ENCODE measurements at places on chromosomes 2 and 18.

DNA sequence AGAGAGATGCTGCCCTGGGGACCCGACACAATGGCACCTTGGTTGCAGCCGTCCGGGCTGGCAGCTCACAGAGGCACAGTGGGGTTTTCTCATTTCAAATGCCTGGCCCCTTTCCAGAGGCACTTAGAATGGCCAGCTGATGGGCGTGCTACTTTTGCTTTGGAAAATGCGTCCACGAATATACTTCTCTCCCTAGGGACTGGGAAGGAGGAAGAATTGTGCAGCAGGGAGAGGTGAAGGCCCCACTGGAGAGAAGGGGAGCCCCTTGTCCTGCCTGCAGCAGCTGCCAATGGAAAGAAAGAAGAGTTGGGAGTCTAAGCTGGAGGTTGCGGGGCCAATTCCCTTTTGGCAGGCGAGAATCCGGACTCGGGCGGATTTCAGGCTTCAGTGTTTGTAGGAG is 1.1 kb upstream of the MAL start:
- no peak for DNase-seq

GRCh38 chr2:74735564-74735963 is 81.5 kb downstream of the SEMA4F start:
- DNase-seq: no peak

DNA sequence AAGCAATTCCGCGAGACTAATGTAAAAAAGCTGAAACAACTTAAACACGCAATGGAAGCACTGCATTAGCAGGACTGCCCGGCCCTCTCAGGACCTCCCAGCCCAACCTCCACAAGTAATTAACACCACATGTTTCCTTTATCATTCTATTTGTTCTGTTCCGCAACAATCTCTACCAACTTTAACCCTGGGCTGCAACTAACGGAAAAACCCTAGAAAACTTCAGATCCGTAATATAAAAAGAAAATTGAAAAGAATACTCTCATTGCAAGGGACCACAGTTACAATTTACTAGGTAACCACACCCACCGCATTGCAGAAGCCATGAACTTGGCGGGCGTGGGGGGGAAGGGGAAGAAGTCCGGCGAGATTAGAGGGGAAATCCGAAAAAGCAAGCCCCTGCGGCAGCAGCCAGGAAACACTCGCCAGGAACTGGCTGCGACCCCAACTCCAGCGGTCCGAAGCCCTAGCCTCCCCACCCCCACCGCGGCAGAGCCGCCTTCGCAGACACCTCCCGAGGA is 1.2 kb downstream of the EPB41L3 start:
- DNase-seq: no peak

DNA sequence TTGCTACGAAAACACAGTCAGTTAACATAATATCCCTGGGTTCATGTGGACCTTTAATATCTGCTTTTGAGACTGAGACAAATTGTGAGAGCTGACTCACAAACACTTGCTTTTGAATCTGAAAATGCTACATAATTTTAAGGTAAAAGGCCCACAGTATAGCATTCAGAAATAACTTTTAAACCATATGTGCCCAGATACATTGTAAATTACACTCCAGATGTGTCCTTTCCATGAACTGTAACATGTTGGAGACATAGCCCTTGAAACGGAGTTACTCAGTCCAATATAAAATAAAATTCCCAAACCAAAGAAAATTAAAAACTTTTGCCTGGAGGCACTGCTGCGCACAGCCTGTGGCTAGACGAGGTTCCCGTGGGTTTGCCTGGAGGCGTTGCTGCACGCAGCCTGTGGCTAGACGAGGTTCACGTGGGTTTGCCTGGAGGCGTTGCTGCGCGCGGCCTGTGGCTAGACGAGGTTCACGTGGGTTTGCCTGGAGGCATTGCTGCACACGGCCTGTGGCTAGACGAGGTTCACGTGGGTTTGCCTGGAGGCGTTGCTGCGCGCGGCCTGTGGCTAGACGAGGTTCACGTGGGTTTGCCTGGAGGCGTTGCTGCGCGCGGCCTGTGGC is 131.9 kb upstream of the ALKAL2 start:
- no peak for DNase-seq

- peak; percentile 22 for DNase-seq
Measured at GRCh38 chr2:159091976-159092375, 123.5 kb downstream of the TANC1 start.

DNA sequence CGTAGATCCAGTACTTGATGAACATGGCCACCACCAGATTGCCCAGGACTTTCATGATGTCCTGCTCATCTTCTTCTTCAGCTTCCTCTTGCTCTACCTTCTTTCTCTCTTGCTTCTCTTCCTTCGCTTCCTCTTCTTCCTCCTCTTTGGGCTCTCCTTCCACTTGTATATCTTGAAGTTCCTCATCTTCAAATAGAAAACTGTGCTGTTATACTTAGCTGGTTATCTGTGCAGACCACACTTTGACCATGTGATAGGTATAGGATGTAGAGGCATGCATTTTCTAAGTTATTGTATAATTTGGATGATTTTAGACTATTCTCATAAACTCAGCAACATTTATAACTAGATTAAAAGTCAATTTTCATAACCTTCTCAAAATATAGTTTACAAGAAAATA is 263.4 kb downstream of the NAPG start:
- DNase-seq: no peak

- DNase-seq: no peak
Measured at GRCh38 chr2:61816480-61817355, 37.1 kb downstream of the FAM161A start.

- peak; percentile 66 for DNase-seq
Measured at GRCh38 chr2:73285159-73285739, 971 bp upstream of the FBXO41 start.

DNA sequence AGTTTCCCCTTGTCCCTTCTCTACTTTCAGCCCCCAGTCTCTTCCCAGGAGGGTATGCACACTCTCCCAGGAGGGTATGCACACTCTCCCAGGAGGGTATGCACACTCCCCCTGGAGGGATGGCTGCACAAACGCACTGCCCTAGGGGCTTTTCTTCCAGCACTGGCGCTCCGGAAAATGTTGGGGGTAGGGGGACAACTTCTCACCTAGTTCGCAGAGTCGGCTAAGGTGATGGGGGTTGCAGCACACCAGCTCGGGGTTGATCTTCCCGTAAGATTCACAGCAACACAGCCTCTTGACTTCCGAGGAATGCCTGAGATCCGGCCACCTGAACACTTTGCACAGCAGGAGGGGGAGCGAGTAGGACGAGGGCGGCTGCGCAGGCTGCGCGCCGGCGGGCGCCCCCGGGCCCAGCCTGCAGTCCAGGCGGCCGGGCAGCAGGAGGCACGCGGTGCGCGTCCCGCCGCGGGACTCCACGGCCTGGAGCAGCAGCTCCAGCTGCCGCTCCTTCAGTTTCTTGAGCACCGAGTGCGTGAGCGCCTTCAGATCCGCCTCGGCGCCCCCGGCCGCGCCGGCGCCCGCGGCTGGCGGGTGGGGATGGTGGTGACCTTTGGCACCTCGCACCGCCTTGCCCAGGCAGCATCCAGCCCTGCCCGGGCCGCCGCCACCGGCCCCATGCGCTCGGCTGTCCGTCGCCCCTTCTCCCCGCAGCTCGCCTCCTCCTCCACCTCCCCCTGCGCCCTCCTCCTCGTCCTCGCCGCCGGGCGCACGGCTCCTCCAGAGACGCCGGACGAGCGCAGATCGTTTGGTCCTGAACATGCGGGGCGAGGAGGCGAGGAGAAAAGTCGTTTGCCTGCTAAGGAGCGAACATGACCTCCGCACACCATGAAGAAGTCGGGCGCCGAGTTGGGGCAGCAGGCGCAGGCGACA is 894 bp downstream of the SMAD7 start:
- DNase-seq: peak; percentile 40

GRCh38 chr2:152254976-152255375 is 79.4 kb upstream of the STAM2 start:
- DNase-seq: no peak

DNA sequence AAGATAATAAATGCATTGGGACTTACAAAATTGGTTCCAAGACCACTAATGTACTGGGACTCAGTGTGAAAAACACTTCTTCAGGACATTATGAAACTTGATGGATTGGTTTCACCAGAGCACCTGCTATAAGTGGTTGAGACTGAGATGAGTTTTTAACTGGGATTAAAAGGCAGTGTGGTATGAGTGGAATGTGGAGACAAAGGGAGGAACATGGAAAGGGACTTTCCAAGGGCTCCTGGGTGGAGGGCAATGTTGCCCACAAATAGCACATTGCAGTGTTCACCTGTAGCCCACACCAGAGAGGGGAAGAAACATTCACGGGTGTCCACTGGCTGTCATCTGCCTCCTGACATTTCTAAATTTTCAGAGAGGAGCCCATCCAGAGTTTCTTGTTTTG is 253.3 kb upstream of the TANK start:
- DNase-seq: no peak

GRCh38 chr18:23196119-23197007 is 61.1 kb downstream of the CABLES1 start:
- DNase-seq: no peak

- peak; percentile 56 for DNase-seq
Measured at GRCh38 chr2:105795575-105795934, 50.8 kb downstream of the NCK2 start.

DNA sequence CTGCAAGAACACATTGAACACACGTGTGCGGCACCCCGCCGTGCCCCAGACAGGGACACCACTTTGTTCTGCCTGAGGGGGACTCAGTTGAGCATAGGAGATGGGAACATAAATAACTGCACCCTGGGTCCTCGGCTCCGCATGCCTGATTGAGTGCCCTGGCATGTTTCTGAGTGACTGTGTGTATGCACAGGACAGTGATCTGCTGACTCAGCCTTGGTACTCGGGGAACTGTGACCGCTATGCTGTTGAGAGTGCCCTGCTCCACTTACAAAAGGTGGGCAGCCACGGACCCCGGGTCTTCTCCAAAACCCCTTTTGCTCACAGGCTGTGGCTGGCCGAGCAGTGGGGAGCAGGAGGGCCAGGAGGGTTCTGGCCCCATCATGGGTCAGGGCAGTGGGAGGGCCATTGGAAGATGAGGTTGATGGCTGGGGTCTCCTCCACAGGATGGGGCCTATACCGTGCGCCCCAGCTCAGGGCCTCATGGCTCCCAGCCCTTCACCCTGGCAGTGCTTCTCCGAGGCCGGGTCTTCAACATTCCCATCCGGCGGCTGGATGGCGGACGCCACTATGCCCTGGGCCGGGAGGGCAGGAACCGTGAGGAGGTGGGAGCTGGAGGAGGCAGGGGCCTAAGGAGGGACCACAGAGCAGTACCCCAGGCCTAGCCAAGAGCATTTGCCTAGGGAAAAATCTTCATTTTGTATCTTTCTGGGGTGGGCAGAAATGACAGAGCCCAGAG is 16.9 kb downstream of the SH2D6 start:
- no peak for DNase-seq

DNA sequence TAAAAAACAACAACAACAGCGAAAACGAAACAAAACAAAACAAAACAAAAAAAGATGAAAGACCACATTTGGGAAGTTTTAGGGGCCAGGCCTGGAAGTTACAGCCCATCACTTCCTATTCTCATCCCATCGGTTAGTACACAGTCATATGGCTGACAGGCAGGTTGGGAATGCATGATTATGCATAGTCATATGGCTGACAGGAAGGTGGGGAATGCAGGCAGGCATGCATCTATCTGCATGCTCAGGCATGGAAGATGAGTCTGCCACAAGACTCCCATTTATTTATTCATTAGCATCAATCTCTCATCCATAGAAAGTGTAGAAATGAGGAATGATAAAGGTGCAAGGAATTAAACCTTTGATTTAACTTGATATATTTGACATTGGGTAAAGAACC is 325.3 kb upstream of the MEX3C start:
- no peak for DNase-seq

GRCh38 chr2:54524226-54524991 is 68.3 kb downstream of the SPTBN1 start:
- DNase-seq: peak; percentile 53

GRCh38 chr2:181725476-181725875 is 45.2 kb upstream of the NEUROD1 start:
- DNase-seq: no peak

DNA sequence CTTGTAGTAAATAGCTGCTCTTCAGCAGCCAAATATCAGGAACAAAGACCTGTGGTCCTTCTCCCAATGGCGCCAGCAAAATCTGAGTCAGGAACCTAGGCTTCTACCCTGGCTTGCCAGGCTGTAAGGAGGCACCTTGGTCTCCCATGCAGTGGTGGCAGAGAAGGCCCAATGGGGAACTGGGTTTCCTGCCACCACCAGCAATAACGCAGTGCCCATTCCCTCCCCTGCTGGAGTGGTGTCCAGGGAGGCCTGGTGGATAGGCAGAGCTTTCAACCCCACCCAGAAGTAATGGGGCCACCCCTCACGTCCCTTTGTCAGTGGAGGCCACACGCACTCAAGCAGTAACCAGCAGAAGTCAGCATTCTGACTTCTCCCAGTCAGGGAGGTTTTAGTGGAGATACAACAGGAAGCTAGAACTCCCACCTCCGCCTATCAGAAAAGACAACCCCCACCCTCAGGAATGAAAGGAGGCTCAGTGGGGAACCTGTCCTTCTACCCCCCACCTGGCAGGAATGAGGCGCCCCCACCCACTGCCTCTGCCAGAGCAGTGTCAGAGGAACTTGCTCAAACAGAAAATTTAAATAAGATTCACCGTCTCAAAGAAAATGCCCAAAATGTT is 132.4 kb downstream of the COPS8 start:
- DNase-seq: no peak

DNA sequence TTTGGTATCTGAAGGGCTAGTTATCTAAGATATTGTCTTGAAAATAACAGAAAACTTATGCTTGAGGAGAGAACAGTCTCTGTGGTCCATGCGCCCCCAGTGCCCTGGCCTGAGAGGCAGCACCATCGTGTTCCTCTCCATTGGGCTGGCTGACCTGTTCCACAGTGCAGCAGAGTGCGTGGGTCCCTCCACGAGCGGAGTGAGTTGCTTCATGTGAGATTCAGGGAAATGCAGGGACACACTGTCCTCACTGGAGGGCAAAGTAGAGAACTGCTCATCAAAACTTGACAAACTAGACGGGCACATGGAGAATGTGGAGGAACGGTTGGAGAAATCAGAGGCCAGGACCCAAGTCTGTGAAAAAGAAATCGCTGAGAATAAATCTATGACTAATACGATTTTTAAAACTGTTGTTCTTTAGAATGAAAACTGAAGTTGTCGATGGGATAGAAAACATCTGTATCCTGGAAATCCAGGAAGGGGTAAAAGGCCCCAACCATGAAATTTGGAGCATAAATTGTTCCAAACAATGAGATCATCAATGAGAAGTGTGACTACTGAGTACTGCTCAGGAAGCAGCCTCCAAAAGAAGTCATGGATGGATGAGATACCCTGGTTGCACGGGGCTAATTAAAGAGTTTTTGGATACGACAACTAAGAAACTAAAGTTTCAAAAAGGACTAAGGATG is 58.1 kb downstream of the REV1 start:
- DNase-seq: no peak

- no peak for DNase-seq
Measured at GRCh38 chr18:3852321-3852720, 402.3 kb downstream of the TGIF1 start.
